Metanephros (tissue), 2 donors: ENCODE measurements at places on chromosomes 11 and 22. TPM values are rescaled to one million over a fixed set of nuclear protein-coding genes. Genes with fewer than 3 reads are reported as not detected.

OR4A16 gene
- total RNA-seq, result not detected

FDXACB1 gene
- total RNA-seq, result 4.1 TPM

LRRC4C gene
- total RNA-seq, result 13.1 TPM

CHRM1 gene
- total RNA-seq, result not detected

CABP7 gene
- total RNA-seq, result not detected

SEZ6L gene
- 0.53 TPM for total RNA-seq

HORMAD2 gene
- not detected for total RNA-seq
